ENCODE measurements at places on chromosomes 12 and 14. TPM values are rescaled to one million over a fixed set of nuclear protein-coding genes. Genes with fewer than 3 reads are reported as not detected.

CDH24 gene
- 1.6 TPM for total RNA-seq

HOXC12 gene
- total RNA-seq = not detected

TPPP2 gene
- not detected for total RNA-seq

PTPRO gene
- 2.1 TPM for total RNA-seq

SYNDIG1L gene
- total RNA-seq = under 0.01 TPM

COX8C gene
- total RNA-seq = not detected

MSI1 gene
- total RNA-seq = 1.0 TPM
